Uterus (tissue), 4 donors: ENCODE measurements at places on chromosomes 3 and 15.

GRCh38 chr3:174945951-174946350 lies 86.8 kb downstream of the NAALADL2 start:
- DNase-seq: no peak

GRCh38 chr3:37474901-37475331 lies 300.5 kb upstream of the LRRFIP2 start:
- DNase-seq: no peak

- no peak for DNase-seq
Observed at GRCh38 chr3:73448041-73448440, 176.7 kb downstream of the PDZRN3 start.

GRCh38 chr3:9970020-9970652 lies 16.5 kb downstream of the EMC3 start:
- no peak for DNase-seq

GRCh38 chr3:69941439-69942176 lies 57.9 kb upstream of the SAMMSON start:
- no peak for DNase-seq

DNA sequence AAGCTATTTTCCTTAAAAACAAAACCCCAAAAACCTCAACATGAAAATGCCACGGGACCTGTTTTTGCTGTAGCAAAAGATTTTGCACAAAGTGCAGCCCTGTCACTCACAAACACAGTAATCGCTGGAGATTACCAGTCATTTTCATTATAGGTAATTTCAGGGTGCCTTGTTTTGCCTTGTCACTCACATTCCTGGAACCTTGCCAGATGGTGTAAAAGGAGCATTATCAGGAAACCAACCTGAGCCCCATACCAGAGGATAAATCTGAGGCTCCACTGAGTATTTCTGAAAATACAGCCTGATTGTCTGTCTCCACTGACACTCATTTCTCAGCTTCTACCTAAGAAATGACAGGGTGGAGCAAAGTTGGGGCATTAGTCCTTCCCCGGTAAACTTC lies 791.3 kb upstream of the LMCD1 start:
- no peak for DNase-seq
